T-helper 2 cell treated with Interferon-gamma antibody and Interleukin-4, amounts not matched to agents 5 μg/mL and 100 μg/mL, for 36 hours (primary cell): ENCODE measurements at places on chromosomes 1 and 21.

DNA sequence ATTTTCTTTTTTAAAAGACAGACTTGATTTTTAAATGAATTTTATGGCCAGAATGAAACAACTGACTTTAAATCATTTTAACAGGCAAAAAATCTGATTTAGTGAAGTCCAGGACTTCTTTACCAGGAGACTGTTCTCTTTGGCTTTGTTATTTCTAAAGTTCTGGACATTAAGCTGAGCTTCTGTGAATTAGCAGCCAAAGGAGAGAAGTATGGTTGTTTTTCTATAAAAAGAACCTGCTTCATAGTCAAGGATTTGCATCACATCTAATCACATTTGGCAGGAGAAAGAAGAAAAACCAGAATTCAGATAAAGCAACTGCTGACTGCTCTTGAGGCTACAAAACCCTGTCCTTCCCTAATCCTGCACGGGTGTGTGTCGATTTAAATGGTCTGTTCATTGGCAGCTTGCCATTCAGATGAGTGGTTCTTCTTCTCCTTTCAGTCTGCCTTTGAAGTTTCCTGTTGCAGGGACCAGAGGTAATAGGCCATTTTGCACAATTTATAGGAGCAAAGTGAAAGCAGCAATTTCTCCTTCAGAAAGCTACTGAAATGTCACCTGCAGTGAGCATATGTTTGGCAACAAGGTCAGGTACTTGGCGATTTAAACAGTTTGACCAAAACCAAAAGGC, 215.4 kb downstream of the OLFM3 start:
- DNase-seq: no peak

GRCh38 chr1:114023377-114023776, 44.1 kb downstream of the OLFML3 start:
- DNase-seq: no peak

- no peak for DNase-seq
Observed at GRCh38 chr1:206821493-206821892, 43.9 kb upstream of the IL20 start.

GRCh38 chr1:183877053-183877720, 72.3 kb downstream of the RGL1 start:
- no peak for DNase-seq

DNA sequence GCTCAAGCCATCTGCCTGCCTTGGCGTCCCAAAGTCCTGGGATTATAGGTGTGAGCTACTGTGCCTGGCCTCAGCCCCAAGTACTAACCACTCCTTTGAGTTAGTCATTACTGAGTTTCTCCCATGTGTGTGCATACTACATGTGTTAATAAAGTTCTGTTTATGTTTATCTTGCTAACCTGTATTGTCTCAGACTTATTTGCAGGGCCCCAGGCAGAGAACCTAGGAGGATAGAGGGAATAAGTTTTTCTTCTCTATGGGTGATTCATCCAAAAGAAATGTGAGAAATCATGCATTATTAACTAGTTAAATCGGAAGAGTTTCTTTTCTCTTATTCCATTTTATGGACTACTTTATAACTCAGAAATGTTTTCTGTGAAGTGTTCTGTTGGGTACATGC, 203.9 kb upstream of the CACYBP start:
- no peak for DNase-seq
